ENCODE measurements at places on chromosomes 16 and 17.

DNA sequence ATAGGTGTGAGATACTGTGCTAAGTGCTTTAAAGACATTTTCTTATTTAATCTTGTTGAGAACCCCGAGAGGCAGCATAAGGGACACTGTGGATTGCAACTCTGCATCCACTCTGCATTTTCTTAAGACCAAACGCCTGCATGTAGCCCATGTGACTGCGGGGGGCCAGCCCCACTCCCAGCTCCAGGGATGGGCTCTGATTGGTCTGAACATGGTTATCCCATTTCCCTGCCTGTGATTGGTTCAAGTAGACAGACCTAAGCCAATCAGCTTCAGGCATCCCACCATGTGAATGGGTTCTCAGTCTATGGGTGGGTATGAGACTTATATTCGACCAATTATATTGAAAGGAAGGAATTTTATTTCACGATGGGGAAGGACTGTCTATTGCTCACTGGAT is 33.2 kb upstream of the USP7 start:
- no peak for DNase-seq

DNA sequence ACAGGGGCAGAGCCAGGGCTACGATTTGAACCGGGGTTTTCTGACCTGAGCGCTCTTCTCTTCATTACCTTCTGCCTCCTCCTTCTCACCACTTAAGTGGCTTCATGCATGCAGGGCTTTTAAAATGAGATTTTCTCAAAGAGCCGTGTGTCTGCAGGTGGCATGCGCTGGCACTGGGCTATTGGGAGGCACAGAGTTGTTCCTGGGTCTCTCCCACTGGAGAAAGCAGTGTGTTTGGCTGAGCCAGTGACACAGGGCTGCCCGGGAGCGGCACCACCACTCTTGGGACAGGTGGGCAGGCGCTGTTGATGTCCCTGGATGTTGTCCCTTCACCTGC is 218.8 kb upstream of the CHMP6 start:
- DNase-seq = peak; percentile 67

DNA sequence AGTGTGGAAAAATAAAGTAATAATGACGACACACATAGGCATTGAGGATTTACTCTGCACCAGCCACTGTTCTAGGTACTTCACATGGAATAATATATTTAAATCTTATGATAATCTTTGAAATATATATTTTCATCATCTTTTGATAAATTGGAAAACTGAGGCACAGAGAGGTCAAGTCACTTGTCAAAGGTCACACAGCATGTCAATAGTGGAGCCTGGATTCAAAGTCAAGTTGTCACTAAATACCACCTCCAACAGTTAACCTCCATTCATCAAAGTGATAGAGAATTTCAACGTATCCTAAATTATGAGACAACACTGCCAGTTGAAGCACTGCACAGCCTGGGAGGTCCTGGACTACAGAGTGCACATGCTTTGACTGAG is 121.7 kb downstream of the IRX5 start:
- no peak for DNase-seq

DNA sequence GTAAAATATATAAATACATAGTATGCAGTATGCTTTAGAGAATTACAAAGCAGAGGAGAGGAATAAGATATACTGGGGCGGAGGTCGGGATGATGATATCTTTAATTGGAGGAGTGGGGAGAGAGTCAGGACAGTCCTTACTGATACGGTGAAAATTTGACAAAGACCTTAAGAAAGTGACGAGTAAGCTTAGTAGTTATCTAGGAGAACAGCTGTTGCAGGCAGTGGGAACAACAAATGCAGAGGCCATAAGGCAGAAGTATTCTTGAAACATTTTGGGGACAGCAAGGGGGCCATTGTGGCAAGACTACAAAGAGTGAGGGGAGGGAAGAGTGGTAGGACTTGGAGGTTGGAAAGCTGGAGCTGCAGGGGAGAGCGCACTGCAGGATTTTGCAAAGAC is 22.3 kb upstream of the CDC6 start:
- DNase-seq = no peak

GRCh38 chr16:77112746-77113145 is 78.2 kb upstream of the MON1B start:
- DNase-seq = no peak

- no peak for DNase-seq
Observed at GRCh38 chr17:41882756-41883155, 17.5 kb upstream of the KLHL11 start.

GRCh38 chr17:1646199-1646875 is 805 bp upstream of the SCARF1 start:
- DNase-seq = no peak

DNA sequence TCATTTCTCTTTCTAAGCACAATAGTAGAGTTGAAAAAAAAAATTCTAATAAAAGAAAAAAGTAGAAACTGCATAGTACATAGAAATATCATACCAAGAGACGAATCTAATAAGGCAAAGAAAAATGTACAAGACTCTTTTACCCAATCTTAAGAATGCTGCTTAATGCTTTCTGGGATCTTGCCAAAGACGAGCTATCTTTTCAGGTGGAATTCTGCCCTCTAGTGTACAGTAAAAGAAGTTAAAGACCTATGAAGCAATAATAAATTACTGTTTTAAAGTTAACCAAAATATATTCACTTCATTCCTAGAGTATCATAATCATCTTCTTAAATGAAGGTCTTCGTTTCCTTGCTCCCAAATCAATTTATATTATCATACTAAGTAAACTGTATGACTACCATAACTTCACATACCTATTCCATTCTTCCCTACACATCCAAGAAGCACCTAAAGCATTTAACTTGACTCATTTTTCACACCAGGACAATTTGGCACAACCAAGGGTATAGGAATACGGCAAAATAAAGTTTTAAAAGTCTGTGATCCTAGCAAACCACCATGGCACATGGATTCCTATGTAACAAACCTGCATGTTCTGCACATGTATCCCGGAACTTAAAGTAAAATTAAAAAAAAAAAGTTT is 47.7 kb downstream of the CFDP1 start:
- DNase-seq = no peak

DNA sequence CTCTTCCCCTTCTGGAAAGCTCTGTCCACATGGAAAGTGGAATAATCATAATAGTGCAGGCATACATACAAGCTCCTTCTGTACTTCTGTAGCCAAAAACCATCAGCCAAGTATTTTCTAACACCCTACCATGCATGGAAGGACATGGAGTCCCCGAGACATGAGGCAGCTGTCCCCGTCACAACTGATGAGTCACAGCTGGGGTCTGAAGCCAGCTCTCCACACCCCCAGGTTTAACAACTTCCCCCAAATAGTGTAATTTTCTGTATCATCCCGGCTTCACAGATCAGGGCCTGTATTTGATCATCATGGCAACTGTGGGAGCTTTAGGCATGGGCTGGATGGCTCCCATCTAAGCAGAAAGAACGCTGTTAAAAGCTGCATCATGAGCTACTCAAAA is 16.6 kb downstream of the C16orf96 start:
- DNase-seq = no peak

GRCh38 chr17:30495586-30495985 is 18.4 kb downstream of the GOSR1 start:
- DNase-seq = peak; percentile 6

- peak; percentile 12 for DNase-seq
Observed at GRCh38 chr16:51072591-51072990, 78.5 kb downstream of the SALL1 start.

DNA sequence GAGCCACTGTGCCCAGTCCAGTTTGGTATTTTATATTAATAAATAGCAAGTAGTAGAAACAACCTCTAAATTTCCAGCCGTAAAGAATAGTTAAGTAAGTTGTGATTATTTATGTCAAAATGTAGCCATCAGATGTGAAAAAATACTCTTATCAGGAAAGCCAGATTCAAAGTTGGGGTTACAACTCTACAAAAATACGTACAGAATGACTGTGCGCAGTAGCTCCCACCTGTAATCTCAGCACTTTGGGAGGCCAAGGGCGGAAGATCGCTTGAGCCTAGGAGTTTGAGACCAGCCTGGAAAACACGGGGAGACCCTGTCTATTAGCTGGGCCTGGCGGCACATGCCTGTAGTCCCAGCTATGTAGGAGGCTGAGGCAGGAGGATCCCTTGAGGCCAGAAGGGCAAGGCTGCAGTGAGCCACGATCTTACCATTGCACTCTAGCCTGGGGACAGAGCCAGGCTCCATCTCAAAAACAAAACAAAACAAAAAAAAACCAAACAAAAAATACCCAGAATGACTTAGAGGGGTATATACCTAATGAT is 1.7 kb downstream of the PDP2 start:
- no peak for DNase-seq

GRCh38 chr16:20676268-20676825 is 21.1 kb downstream of the ACSM1 start:
- DNase-seq = peak; percentile 42

DNA sequence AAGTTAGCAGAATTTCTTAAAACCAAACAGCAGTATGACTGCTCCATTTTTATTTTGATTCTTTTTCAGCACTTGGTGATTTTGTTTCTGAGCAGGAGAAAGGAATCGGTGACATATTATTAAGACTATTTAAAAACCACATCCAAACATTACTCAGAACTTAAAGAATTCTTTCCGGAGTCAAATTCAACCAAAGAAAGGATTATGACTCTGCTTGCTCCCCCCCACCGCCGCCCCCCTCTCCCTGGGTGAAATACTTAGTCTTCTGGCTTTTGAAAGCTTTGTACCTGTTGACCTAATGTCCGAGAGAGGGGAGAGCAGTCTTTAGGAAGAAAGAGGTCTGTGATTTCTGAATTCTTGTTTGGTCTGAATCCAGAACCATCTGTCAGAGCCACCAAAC is 17.9 kb upstream of the COL1A1 start:
- no peak for DNase-seq

GRCh38 chr17:50785946-50786570 is 18.7 kb upstream of the ANKRD40CL start:
- peak; percentile 5 for DNase-seq

GRCh38 chr17:38425031-38425430 is 3.2 kb upstream of the ARHGAP23 start:
- no peak for DNase-seq

GRCh38 chr17:10155371-10156076 is 42.9 kb downstream of the GAS7 start:
- no peak for DNase-seq

GRCh38 chr16:50542703-50543102 is 5.5 kb upstream of the NKD1 start:
- no peak for DNase-seq

DNA sequence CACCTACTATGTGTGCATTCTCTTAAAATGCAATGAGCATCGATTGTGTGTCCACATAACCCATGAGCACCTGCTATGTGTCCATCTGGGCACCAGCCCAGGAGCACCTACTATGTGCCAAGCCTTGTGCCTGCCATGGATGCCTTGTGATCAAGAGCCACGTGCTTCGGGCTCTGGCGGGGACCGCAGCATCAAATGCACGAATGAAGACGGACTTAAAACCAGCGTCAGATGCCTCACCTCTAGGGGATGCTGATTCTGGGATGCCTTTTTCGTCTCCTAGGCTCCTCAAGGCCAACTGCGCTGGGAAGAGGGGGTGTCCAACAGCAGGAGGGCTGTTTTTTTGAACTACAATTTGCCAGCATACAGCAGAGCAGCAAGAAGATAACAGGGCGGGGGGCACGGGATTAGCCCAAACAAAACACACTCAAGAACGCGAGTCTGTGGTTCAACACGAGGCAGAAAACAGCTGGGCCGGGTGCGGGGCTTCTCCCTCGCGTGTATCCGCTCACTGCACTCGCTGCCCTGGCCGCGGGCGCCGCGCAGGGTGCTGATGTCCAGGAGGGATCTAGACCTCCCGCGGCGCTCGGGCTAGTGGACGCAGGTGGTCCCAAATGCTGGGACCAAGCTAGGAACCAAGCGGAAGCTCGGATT is 1.2 kb upstream of the GLIS2 start:
- DNase-seq = peak; percentile 57

- DNase-seq = no peak
Observed at GRCh38 chr17:38326996-38327792, 16.6 kb downstream of the GPR179 start.

DNA sequence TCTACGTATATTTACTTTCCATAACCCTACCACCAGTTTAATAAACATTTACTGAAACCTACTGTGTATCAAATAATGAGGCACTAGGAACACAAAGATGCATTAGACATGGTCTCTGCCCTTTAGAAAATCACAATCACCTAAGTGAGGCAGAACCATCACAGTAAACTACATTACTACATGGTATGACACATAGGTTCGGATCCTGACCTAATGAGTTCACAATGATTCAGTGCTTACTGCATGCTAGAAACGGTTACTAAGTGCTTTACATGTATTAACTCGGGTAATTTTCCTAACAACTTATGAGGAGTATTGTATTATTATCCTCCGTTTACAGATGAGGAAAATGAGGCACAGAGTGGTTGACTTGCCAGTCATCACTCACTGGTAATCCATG is 5.2 kb upstream of the SYNRG start:
- DNase-seq = no peak

- no peak for DNase-seq
Observed at GRCh38 chr16:69867784-69868560, 83.2 kb upstream of the CLEC18A start.

DNA sequence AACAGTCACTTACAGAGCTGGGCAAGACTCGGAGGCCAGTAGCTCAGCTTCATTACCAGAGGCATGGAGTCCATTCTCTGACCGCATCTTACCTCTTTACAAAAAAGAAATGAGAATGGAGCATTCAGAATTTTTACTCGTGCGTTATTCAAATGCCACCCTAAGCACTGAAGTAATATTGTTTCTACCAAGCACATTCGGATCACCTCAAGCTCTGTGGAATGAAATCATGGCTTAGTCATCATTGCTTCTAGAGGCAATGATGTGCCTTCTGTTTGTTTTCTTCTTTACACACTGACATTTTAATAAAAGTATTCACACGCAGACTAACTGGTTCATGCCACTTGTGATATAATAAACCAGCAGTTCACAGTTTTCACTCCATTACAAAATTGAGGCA is 206.8 kb downstream of the PHKB start:
- no peak for DNase-seq

DNA sequence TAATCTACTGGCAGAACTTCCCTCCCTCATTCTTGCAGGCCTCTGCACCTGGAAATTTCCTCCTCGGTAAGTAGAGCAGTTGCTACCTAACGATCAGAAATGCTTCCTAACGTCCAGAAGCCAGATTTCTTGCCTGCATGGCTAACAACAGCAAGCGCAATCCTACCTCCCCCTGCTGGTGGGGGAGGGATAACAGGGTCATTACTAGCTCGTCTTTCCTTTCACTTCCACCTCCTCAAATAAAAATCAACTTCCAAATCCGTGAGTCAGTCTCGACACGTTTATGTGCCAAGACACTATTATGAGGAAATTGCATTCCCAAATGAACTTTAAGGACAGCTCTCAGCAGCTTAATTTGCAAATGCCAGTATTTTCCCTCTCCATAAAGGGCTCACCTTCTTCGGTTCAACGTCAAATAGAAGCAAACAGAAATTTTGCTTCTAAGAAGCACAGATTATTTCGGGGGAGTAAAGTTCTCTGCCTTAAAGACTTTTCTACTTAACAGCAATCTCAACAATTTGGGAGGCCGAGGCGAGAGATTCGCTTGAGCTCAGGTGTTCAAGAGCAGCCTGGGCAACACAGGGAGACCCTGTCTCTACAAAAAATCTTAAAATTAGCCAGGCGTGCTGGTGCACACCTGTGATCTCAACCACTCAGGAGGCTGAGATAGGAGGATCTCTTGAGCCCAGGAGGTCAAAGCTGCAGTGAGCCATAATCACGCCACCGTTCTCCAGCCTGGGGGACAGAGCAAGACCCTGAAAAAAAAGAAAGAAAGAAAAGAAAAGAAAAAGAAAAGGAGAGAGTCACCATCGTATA is 188.6 kb upstream of the PSMD7 start:
- peak; percentile 19 for DNase-seq
